Glutamatergic neuron (in vitro differentiated cells): ENCODE measurements at places on chromosomes 13 and 19. TPM values are rescaled to one million over a fixed set of nuclear protein-coding genes. Genes with fewer than 3 reads are reported as not detected.

DNA sequence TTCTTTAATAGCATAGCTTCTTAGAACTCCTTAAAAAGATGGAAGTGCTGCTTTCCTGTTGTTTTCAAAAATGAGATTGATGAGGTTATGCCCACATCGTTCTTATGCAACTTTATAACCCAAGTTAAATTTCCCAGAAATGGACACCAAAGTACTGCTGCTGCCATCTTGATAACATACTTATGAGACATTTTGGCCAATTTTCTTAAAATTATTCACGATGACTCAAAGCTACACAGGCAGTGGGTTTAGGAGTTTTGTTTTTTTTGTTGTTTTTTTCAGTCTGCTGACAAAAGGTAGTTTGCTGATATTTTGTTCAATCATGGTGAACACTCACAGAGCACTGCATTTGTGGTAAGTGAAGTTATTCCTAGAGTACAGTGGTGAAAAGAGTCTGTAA is 54.9 kb upstream of the RFC3 start:
- DNase-seq = no peak

The LGALS14 gene
- total RNA-seq = not detected

The MCF2L gene
- 83.0 TPM for total RNA-seq

The CEACAM16 gene
- not detected for total RNA-seq

The FUT1 gene
- total RNA-seq = 4.4 TPM
